Myocyte (in vitro differentiated cells): ENCODE measurements at places on chromosomes 6 and 20.

DNA sequence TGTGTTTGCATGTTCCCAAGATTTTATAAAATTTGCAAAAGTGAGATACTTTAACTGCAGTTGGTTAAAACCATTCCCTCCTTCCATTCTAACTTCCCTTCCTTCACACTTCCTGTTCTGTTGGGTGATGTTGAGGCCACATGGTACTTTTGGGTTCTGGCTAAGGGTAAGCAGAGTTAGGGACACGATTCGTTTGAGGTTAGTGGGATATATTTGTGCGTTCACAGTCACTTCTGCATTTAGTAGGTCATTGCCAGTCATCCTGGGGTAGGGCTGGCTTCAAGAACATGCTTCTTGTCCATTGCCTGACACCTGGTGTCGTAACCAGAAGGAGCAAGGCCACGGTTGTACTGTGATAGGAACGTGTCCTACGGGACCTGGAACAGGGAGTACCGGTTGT is 340.1 kb downstream of the ZFAND3 start:
- DNase-seq, result no peak

- DNase-seq, result no peak
These were observed 7.3 kb downstream of the NPBWR2 start for GRCh38 chr20:64099880-64100565.

GRCh38 chr20:36571564-36572504 is 1.6 kb upstream of the TGIF2 start:
- DNase-seq, result no peak

GRCh38 chr6:30463651-30464618 is 25.4 kb upstream of the HLA-E start:
- peak; percentile 90 for DNase-seq

GRCh38 chr6:71977884-71978283 is 91.5 kb downstream of the RIMS1 start:
- DNase-seq, result peak; percentile 30

DNA sequence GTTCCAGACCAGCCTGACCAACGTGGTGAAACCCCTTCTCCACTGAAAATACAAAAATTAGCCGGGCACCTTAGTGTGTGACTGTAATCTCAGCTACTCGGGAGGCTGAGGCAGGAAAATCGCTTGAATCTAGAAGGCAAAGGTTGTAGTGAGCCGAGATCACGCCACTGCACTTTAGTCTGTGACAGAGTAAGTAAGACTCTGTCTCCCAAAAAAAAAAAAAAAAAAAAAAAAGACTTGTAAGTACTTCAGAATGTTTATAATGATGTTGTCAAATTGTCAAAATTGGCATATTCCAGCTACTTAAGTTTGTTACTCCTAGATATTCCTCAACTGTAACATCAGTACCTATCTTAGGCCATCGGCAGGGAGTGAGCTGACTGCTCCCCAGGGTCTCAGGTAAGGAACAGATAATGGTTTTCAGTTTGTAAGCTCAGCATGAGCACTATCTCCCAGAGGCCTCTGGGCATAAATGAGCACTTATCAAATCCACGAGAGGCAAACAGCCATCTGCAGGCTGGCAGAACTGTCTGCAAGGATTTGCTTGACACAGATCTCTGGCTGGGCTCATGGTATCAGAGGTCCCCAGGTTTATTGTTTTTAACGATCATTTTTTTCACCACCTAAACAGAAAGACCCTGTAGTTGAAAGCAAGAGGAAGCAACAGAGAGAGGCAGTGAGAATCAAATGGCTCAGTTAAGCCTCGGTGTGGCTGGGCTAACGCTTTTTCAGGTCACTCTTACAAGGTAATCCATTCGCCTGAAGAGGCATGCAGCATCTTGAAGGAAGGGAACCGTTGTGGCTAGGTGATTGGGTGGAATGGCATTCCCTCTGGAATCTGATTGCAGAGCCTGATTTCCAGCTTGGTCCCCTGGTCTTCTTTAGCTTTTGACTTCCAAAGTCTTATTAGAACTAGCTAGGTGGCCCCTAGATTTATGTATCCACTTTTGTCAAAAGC is 115.9 kb downstream of the LY86 start:
- no peak for DNase-seq

- no peak for DNase-seq
These were observed 60.2 kb downstream of the RIPOR2 start for GRCh38 chr6:24875534-24875901.

- no peak for DNase-seq
These were observed 16.6 kb upstream of the CCDC167 start for GRCh38 chr6:37516076-37516919.
